ENCODE measurements at places on chromosomes 5 and 9.

DNA sequence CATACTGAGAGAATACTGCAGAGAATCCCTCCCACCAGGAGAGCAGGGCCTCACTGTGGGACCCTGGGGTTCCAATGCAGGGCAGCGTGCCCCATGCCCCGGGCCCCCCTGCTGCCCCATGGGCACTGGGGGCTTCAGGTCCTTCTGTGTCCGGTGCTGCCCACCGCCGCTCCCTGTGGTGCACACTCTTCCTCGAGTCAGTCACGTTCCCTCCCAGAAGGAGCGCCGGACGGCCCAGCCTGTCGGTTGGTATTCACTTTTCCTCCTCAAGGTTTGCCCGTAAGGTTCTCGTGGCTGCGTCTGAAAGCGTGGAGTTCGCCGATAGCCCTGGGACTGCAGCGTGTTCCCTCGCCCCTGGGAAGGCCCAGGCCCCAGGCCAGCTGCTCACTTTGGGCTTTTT lies 48.1 kb upstream of the FCN2 start:
- no peak for DNase-seq

GRCh38 chr9:37364751-37365360 lies 57.6 kb upstream of the GRHPR start:
- no peak for DNase-seq

DNA sequence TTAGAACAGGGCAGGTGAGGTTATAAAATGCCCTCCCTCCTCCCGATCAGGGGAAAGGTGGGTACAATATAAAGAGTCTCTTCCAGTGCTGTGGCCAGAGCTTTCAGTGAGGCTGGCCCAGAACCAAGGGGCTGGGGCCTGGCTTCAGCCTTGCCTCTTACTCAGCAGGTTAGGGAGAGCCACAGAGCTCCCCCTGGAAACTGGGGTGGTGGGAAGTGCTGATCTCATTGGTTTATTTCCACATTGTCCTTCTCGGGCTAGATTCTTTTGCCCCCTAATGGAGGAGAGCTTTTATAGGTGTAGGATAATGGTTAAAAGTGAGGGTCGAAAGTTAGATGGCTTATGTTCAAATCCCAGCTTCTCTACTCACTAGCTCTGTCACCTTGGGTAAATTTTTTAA lies 186.7 kb upstream of the TBC1D2 start:
- no peak for DNase-seq

DNA sequence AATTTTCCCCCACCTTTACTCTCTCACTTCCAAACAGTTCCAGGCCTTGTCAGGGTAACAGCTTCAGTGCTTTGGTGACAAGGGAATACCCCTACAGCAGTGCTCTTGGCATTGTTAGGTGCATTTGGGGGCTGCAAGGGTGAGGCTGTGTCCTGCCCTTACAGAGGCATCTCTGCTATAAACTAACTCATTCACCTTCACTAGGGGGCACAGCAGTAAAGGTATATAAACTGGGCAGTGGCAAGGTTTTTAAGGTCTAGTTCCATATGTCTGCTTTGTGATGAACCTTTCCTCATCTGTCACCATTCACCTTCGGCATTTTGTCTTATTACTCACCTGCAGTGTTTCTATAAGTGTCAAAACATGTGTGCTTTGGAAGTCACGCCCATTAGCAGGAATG lies 79.1 kb upstream of the GPR151 start:
- DNase-seq: no peak

- no peak for DNase-seq
Measured at GRCh38 chr5:153546566-153546965, 56.1 kb downstream of the GRIA1 start.

DNA sequence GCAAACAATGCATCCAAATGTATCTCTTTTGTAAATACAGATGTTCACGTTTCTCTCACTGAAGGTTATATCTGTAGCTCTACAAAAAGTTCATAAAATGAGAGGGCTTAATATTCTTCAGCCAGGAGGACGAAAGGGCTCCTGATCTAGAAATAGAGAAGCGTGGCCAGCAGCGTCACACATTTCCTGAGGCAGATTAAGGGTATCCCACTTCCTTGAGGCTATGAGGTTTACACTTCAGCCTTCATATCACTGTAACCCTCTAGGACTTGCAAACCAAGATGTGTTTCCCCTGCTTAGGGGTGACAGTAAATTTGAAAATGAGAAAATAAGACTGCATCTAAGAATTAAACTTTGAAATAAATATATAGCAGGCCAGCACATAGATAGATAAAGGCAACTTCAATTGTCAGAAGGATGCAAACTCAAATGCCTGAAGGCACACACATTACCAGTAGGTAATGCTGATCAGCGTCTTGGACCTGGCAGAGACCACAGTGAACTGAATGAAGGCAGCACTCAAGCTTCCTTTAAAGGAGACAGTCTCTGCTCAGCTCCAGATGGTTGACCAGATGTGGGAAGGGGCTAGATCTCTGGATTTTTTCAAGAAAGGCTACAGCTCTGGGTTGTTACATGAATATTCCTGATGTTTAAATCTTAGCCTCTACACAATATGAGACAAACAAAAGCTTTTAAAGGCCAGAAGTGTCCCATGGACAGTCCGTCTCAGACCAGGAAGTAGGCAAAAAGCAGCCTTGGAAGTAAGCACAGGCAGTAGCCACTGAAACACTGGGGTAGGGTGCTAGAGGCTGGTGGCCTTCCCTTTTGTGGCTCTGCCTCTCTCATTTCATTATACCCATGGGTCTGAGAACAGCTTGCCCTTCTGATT lies 197.7 kb downstream of the MCTP1 start:
- DNase-seq: no peak

DNA sequence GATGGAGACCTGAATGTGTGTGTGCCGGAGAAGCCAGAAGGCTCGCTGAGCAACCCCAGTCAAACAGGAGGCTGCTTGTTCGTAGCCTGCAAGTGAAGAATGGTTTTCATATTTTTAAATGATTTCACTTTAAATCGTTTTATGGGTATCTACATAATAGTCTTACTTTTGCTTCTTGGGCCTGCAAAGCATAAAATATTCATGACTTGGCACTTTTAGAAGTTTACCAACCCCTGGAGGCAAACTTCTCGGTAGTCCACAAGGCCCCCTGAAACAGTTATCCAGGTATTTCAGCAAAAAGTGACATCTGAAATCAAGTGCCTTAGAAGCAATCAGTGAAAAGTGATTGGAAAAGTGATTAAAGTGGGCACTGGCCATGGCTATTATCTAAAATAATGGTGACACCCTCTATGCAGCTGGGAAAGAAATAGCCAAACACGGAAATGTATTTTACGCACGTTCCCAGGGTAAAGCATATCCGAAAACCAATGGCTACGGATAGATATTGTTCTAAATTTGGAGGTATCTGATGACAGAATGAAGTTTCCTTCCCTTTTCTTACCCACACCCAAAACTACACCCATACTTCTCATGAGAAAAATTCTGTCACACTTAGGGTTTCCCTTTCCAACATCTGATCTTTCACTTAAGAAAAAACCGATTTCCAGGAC lies 39.0 kb downstream of the RAPGEF1 start:
- DNase-seq: no peak

GRCh38 chr9:104833696-104834095 lies 69.8 kb downstream of the NIPSNAP3B start:
- DNase-seq: no peak

- no peak for DNase-seq
Measured at GRCh38 chr9:37679649-37680402, 29.1 kb downstream of the FRMPD1 start.

GRCh38 chr5:36438765-36439561 lies 137.3 kb upstream of the RANBP3L start:
- no peak for DNase-seq

DNA sequence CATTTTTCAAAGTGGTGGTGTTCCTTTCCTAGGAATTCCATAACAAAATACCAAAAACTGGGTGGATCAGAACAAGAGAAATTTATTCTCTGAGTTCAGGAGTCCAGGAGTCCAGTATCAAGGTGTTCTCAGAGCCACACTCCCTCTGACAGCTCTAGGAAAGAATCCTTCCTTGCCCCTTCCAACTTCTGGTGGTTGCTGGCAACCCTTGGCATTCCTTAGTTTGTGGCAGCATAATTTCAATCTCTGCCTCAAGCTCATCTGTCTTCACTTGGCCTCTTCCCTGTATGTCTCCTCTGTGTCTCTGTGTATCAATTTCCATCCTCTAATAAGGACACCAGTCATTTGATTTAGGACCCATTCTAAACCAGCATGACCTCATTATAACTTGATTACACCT lies 243.7 kb downstream of the MPDZ start:
- DNase-seq: no peak

- DNase-seq: no peak
Measured at GRCh38 chr5:115948091-115948534, 14.2 kb upstream of the LVRN start.

- no peak for DNase-seq
Measured at GRCh38 chr5:52789851-52790250, 2.1 kb downstream of the ITGA1 start.

Measured in activated CD8-positive, alpha-beta memory T cell treated with anti-CD3 and anti-CD28 coated beads for 4 hours (primary cell).